ENCODE measurements at places on chromosomes 13 and 19.

DNA sequence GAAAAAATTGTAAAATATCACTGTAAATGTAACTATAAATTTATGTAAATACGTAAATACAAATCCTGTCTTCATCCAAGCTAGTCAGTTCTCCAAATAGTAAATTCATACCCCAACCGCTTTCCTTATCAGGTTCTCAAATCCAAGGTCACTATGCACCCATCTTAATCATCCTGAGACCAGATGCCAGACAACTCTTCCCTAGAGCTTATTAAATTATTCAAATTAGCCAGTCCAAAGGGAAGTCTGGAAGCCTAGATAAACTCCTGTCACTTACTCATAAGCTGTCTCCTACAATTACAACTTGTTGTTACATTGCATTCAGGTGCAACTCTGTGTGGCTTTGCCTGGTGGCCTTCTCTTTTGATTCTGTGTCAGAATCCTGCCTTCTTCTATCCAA is 836.1 kb upstream of the PCDH20 start:
- DNase-seq: no peak

DNA sequence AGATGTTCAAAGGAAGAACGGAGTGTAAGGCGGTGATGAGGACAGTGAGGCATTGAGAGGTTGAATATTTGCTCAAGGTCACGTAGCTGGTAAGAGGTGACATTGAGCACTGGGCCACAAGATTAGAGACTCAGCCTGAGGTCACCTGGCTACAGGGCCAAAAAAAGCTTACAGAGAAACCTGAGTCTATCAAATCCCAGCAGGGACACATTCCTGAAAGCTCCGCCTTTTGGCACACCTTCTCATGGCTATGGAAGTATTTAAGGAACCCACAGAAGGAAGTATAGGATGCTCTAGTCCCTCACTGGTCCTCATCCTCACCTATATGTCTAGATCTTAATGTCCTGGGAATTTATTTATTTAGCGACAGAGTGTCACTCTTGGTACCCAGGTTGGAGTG is 17.4 kb downstream of the ZNF586 start:
- no peak for DNase-seq

DNA sequence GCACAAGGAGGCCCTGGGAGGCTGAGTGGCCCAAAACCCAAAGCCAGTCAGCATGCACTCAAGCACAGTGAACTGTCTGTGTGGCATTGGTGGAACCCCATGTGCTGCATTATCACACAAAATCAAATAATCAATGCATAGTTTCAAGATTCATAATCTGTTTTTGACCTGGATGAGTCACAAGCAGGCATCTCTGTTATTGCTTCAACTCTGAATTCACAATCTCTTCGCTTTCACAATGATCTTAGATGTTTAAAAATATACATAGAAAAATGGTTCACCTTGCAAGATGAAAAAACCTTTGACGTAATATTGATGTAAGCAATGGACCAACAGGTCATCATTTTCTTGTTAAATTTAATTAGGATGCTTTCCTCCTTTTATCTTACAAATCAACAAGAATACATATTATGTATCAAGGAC is 455.4 kb downstream of the IRS2 start:
- no peak for DNase-seq

DNA sequence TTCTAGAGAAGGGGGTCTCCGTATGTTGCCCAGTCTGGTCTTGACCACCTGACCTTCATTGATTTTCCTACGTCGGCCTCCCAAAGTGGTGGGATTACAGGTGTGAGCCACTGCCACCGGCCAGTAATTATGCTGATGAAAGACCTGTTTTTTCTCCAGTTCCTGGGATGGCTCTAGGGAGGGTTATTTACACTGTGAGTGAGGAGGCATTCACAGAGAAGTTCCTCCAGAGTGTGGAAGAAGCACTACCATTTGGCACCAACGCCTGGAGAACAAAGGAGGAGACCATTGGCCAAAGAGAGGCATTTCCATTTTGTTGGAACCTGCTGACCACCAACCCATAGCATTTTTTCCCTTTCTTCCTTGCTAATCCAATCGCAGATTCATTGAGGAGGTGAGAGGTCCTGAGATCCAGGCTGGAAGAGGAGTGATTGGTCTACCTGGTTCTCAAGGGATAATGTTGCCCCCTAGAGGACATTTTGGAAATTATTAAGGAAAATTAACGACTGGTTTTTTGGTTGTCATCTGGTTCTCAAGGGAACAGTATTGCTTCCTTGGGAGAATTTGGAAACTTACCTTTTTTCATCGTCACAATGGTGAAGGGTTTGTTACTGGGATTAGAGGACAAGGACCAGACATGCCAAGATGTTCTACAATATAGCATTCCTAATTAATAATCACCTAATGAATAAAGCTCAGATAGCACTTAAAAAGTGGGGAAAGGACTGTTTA is 5.5 kb upstream of the SAE1 start:
- DNase-seq: peak; percentile 78
